ENCODE measurements at places on chromosomes 5 and 9.

DNA sequence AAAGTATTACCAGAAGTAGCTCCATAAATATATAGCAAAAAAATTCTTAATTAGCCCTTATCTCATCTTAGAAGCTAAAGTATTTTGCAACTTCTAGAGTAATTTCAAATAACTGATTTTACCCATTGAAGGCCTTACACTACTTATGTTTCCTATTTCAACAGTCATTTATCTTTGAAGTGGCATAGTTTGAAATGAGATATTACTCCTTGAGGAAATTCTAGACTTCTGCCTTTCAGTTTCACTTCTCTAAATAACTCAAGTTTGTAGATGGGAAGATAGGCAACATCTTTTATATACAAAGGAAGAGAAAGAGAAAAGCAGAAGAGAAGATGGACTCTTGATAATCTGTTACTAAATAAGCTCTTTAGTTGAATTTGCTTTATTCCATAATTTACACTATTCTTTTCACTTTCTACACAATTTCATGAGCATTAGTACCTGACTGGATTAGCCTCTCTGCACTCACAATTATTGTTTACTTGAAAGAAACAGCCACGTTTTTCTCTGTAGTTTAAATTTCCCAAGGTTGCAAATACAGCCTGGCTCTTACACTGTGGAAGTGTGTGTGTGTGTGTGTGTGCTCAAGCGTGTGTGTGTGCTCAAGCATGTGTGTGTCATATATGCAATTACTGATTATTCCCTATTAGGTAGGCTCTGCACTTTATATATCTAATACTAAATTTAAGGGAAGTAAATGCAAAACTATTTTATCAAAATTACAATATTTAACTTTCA lies 60.6 kb upstream of the EMB start:
- no peak for DNase-seq

- no peak for DNase-seq
Measured at GRCh38 chr5:32172923-32173266, 1.2 kb downstream of the GOLPH3 start.

- no peak for DNase-seq
Measured at GRCh38 chr5:17081142-17081541, 136.3 kb upstream of the BASP1 start.

- no peak for DNase-seq
Measured at GRCh38 chr9:128043467-128043868, 23.7 kb downstream of the NAIF1 start.
